ENCODE measurements at places on chromosomes 11 and 22.

DNA sequence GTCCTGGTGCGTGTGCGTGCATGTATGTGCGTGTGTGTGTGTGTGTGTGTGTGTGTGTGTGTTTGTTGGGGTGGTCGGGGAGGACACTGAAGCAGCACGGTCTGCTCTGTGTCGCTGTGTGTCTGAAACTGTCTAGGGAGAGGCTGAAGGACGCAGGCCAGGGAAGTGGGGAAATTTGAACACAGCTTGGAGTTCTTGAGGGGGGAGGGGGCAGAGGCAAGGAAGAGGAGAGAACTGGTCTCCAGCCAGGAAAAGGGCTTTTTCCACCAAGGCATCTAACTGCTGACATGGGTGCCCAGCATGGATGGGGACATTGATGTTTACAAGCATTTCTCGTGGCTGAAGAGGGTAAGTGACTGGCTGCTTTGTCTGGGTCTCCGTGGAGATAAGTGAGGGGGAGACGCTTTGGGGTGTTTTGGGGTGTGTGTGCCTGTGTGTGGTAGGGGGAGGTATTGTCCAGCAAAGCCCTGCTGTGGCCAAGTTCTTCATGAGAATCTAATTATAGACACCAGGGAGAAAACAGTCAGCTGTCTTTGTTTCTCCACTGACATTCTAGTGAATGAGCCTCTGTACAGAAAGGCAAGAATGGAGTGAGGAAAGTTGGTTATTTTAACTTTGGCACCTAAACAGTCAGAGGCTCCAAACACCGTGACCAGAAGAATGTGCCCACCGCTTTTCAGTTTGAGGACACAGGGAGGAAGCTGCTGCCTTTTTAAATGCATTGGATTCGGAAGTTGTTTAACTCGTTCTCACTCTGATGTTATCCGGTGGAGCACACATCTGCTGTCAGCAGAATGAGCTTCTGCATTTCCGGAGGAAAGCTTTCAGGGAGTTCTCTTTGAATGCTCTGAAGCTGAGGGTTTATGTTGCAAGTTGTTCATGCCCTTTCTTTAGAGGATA, 63.7 kb downstream of the PPFIBP2 start:
- DNase-seq, result peak; percentile 15

GRCh38 chr11:9657531-9657930, 6.3 kb upstream of the SWAP70 start:
- DNase-seq, result no peak

- peak; percentile 76 for DNase-seq
Observed at GRCh38 chr11:64742889-64743590, 902 bp downstream of the RASGRP2 start.

DNA sequence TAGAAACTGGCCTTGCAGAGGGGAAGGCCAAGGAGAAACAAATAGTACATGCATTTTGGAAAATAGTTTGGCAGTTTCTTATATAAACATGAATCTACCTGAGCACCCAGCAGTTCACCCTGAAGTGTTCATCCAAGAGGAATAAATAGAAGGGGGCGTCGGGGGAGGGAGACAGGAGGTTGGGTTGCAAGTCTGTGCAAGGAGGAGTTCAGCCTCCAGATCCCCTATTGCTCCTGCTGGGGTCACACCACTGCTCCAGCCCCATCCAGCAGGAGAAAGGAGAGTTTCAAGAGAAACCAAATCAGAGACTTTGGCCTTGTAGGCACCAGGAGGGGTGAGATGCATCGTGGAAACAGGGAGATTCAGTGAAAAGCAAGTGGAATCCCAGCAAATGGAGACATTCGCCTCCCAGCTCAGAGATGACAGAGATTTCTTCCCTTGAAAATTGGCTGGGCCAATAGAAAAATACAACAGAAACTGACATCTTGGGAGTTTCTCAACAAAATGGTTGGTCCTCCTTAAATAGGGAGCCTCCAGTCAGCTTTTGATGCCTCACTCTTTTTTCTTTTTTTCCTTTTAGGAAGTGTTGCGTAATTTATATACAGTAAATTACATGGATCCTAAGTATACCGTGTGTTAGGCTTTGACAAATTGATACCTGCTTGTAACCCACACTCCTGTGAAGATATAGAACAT, 34.1 kb downstream of the OTOG start:
- no peak for DNase-seq

GRCh38 chr22:50587407-50587806, 4.8 kb upstream of the CHKB start:
- DNase-seq, result no peak

GRCh38 chr11:130042093-130042591, 27.6 kb upstream of the APLP2 start:
- no peak for DNase-seq

DNA sequence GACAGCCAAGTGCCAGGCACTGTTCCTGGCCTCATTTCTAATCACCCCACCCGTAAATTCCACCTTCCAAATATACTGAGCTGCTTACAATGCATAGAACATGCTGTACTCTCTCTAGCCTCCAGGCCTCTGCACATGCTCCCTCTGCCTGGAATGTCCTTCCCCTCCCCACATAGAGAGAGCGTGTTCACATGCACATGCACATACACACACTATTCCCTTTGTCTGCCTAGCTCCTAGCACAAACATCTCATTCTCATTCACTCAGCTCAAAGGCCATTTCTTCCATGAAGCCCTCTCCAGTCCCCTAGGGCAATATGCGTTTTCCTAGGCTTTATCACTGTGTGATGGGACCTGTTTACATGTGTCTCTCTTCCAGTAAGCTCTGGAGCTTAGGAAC, 144.6 kb downstream of the WT1 start:
- DNase-seq, result no peak

- DNase-seq, result no peak
Observed at GRCh38 chr11:26753723-26754504, 32.1 kb upstream of the SLC5A12 start.

DNA sequence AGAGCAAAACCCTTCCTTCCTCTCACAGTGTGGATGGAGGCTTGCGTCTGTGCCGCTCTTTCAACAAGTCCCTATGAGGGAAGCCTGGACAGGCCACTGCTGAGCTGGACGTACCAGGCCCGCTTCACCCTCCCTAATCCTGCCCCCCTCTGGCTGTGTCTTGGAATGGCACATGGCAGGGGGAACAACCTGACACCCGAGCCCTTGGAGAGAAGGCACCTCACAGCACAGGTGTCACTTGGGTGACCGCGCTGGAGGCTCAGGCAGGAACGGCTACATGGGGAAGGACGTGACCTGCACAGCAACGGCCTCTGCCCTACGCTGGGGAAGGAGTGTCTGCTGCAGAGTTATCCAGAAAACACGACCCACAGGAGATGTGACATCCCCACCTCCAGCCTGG, 11.0 kb downstream of the CARS1 start:
- no peak for DNase-seq

- no peak for DNase-seq
Observed at GRCh38 chr11:84243629-84244263, 957.6 kb upstream of the CCDC90B start.

DNA sequence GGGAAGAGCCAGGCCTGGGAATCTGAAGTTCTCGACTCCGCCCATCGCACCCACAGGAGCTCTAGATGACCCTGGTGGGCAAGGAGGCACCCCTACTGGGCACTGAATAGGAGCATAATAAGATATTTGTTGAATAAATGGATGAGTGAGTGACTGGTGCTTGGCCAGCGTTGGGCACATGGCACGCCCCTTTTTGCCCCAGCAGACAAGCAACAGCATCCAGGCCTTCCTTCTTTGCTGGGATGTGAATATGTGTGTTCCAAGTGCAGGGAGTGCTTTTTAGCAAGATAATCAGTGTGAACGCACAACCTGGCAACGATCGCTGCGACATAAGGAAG, 443 bp upstream of the CELF1 start:
- no peak for DNase-seq

DNA sequence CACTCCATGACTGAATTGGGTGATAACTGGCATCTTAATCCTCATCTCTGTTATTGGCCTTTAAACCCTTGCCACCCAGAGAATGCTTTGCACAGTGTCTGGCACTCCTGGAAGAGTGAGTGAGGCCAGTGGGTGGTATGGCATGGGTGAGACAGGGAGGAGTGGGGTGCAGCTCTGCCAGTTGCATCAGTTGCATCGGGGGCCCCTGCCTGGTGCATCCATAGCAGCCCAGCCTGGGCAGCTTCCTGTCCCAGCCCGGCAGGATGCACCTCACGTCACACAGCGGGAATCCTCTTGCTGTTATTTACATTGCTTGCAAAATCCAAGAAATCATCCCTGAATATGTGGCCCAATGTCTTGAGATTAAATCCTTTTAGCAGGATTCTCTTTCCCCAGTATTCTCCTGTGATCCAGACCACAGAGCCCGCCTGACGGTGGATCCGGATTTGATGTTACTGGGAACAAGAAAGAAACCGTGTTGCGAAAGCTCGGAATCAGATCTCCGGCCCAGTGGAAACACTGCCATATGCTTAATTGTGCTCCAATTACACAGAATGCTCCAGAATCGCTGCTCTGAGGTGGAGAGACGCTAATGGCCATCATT, 37.6 kb upstream of the MN1 start:
- no peak for DNase-seq

DNA sequence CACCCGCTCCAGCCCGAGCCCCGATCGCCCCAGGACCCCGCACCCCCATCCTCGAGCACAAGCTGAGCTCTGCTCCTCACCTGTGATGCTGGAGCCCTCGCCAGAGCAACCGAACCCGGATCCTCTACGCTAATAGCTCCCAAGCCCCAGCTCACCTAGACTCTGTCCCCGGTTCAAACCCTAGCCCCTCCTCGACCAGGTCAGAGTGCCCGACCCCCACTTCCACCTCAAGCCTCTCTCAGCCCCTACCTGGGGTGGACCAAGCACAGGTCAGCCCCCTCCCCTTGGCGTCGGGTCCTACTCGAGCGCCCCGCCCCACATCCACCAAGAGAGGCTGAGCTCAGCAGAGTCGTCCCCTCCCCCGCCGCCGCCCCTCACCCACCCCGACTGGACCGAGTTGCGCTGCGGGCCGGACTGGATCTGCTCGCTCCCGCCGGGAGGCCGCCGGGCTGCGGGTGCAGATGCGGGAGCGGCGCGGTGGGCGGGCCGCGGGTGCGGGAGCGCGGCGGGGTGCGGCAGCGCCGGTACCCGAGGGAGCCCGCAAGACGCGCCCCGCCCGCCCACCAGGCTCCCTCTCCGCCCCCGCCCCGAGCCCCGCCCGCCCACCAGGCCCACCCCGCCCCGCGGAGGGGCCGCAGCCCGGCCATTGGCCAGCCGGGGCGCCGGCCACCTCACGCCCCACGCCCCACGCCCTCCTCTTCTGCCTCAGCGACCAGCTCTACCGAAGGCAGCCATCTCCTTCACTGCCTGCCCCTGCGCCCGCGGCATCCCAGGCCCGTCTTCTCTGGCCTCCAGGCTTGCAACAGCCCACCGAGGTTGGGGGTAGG, 577 bp upstream of the DKK3 start:
- DNase-seq, result no peak

DNA sequence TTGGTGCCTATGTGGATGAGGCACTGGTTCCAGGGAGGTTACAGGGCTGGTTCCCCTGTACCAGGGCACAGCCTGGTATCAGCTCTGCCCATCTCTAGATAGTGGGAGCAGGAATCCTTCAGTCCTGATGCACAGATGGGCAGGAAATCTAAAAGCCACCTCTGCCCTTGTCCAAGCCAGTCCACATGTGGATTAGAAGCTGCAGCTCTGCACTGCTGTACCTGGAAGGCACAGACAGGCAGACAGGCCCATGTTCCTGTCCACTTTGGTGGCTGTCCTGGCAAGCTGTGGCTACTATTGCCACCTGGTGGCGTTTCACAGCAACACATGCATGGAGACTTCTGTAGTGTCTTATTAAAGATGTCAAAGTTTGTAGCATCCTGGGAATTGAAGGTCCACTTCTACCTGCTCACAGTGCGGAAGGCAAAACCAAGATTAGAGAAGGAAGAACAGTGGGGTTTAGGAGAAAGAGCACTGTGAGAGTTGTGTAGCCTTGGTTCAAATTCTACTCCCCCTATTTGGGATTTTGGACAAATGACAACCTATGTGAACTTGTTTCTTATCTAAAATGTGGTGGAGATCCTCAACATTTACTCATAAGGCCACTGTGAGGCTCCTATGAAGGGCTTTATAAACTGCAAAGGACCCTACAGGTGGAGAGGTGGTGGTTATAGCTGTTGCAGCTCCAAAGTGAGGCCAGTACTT, 30.1 kb downstream of the NAV2 start:
- DNase-seq, result peak; percentile 73

DNA sequence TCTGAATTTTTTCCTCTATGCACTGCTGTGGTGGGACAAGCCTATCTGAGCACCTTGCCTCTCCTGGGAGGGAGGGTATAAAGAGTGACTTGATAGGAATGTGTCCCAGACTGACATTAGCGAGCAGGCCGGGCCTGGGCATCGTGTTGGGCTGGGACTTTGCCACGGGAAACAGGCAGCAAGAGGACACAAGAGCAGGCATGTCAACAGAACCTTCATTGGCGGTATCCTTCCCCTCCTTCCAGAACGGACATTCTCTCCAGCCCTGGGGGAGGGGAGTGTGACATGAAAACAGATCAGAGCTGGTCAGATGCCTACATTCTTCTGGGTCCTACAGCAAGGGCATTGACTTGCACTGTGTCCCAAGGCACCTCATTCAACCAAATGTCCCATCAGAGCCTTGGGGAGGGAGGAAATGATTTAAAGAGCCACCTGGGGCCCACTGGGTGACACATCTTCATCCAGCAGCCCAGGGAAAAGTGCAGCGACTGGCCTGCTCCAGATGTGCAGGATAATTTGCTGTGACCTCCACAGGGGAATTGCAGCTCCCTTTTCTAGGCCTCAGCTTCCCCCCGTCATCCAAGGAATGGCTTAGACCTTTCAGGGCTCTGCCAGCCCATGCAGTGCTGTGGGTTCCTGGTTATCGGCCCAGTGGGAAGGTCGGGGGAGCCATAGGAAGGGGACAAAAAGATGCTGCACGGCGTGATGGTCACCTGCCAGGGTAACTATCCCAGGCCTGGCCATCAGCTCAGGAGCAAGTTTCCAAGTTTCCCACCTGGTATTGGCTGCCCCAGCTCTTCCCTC, 21.8 kb upstream of the UVRAG start:
- no peak for DNase-seq

GRCh38 chr11:26579683-26580082, 7.6 kb upstream of the MUC15 start:
- no peak for DNase-seq

DNA sequence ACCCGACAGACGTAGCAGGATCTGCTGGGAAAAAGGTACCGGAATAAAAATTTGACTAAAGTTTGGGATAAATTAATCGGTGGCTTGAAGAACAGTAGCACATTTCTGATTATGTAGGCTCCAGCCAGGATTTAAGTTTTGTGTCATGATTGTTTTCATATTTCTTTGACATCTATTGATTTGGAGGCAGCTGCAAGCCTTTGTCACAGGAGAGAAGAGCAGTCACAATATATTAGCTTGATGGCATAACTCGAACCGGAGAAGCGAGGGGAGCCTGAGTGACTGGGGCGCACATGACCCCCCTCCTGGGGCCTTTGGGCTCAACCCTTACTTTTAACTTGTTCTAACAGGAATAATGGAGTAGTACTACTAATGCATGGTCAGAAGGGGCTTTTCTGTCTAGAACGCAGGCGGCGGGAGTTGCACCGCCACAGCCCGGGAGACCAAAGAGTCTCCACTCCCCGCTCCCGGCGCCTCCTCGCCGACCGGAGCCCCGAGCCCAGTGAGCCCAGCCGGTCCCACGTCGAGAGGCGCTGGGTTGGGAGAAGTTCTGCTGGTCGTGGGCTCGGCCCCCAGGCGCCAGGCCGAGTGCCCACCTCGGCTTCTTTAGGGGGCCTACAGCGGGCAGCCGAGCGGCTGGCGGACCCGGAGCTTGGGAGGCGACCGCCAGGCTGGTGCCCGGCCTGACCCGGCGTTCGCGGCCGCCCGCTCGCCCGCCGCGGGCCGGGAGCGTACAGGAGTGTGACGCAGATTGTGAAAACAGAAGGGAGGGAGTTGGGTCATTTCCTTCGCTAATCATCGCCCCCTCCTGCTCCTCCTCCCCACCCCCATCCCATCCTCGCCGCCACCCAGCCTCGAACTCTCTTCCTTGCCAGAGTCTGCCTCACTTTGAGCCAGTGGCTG, 15.7 kb upstream of the PAX6 start:
- DNase-seq, result no peak

All from CD4-positive, alpha-beta T cell treated with Interleukin-21 for 1 hour (primary cell).